GM10248 (cell line): ENCODE measurements at places on chromosomes 5 and 9.
A peak's percentile ranks its signal among the peaks of the same experiment; 100 is the strongest.

GRCh38 chr9:97938081-97938644, at the start of gene HEMGN:
Gene HEMGN, minus strand, starts transcription at chr9:97938172. Its CDS starts 36 bp downstream, at chr9:97938136.
- DNase-seq, result no peak

DNA sequence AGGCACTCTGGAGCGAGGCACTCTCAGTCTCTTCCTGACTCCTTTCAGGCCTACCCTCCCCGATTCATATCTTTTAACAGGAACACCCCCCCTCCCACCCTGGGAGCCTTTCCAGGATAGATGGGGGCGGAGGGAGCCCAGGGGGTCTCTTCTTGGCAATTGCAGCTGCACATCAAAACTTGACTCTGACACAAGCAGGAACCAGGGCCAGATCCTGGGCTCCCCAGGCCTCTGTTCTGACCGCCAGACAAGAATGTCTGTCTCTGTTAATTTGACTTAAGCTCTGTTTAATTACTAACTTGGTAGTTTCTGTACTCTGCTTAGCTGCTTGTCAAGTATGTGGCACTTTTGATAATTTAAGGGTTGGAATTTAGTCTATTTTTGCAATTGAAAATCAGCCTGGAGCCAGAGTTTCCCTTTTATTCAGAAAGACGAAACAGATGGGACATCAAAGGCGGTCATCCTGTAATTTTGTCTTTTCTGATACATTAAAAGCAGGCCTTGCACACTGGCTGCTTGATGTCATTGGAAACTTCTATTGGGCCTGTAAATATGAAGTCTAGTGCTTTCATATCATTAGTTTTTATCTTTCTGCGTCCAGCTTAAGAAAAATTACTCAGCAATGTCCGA, 43.3 kb downstream of the ACTL7B start:
- DNase-seq, result no peak

GRCh38 chr9:35909274-35909673, at the start of gene SPAAR:
Gene SPAAR, plus strand, starts transcription at chr9:35909490. Its CDS starts 974 bp downstream, at chr9:35910464.
- DNase-seq, result no peak

DNA sequence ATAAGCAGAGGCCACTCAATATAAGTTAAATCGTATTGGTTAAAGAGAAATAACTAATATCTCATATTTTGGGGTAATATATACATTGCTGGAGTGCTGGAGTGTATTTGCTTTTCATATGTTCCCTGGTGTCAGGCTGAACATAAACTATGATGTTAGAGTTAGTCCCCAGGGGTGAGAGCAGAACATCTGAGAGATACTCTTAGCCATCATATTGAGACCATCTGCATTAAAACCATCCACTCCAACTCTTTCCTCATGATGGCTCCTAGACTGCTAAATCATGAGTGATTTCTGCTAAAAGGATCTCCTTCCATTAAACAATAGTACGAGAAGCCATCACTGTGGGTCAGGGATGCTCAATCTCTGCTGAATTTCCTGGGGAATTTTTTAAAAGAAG, 436.2 kb downstream of the DTWD2 start:
- DNase-seq, result no peak

- peak; percentile 5 for DNase-seq
Measured at GRCh38 chr9:116000748-116001329, 152.8 kb upstream of the PAPPA start.

GRCh38 chr5:96339862-96340261, 93.2 kb downstream of the PCSK1 start:
- DNase-seq, result no peak
